CD4-positive, alpha-beta T cell treated with Interferon gamma for 1 hour (primary cell): ENCODE measurements at places on chromosomes 11 and 22.

DNA sequence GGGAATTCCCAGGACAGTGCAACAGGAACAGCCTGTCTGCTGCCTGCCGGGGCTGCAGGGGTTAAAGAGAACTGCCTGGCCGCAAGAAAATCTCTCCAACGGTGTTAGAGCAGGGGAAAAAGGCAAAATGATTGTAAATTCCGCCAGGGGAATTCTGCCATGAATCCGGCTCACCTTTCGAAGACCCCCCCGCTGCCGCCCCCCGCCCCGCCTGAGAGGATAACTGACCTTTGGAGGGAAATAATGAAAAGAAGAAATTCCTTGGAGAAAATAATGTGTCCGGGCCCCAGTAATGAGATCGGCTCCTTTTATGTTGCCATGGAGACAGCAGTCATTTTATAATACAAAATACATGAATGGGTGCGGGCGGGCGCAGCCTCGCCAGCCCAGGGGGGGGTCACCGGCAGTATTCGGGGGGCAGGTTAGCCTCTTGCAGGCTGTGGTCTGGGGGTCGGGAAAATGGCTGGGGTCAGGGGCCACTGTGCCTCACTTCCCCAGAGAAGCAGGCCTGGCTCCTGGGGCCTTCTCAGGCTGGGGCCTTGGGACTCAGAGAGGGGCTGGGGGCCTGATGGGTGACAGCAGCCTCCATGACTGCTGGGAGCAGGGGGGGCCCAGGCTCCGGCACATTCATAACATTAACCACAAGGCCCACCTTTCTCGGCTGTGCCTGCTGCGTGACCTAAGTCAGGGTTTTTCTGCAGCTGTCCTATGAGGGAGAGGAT is 228.1 kb downstream of the MN1 start:
- DNase-seq: no peak

- no peak for DNase-seq
Measured at GRCh38 chr22:31080164-31080847, 812 bp upstream of the SMTN start.

- DNase-seq: no peak
Measured at GRCh38 chr11:36311926-36312595, 16.0 kb downstream of the PRR5L start.

DNA sequence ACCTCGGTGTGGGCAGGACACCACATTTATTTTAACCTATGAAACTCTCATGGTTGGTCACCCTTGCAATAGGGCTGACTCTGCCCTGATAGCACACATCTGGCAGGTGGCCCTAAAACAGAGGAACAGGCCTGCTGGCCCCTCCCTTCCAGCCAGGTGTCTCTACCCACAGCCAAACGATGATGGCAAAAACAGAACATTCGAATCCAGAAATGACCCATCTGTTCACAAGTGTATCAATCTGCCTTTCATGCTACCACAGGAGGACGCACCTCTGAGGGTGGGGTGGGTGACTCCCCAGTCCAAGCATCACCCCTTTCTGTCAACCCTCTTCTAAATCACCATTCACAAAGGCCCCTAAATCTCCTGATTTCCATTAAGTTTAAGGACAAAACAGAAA is 118.1 kb downstream of the ETS1 start:
- peak; percentile 57 for DNase-seq

- no peak for DNase-seq
Measured at GRCh38 chr22:43833286-43834240, 21.5 kb upstream of the EFCAB6 start.

- peak; percentile 62 for DNase-seq
Measured at GRCh38 chr11:2928605-2929530, at the start of gene PHLDA2. TSS of gene PHLDA2 (minus strand) at chr11:2929420. CDS start at chr11:2929364, 56 bp downstream.

GRCh38 chr22:43750751-43751150 is 61.4 kb downstream of the EFCAB6 start:
- no peak for DNase-seq

GRCh38 chr11:79472819-79473529 is 32.1 kb upstream of the TENM4 start:
- DNase-seq: no peak

- DNase-seq: no peak
Measured at GRCh38 chr11:96075532-96075959, 151.6 kb upstream of the MTMR2 start.

GRCh38 chr11:47061429-47062178 is 115.1 kb downstream of the ARFGAP2 start:
- no peak for DNase-seq

GRCh38 chr11:24163146-24163545 is 333.7 kb upstream of the LUZP2 start:
- DNase-seq: no peak

DNA sequence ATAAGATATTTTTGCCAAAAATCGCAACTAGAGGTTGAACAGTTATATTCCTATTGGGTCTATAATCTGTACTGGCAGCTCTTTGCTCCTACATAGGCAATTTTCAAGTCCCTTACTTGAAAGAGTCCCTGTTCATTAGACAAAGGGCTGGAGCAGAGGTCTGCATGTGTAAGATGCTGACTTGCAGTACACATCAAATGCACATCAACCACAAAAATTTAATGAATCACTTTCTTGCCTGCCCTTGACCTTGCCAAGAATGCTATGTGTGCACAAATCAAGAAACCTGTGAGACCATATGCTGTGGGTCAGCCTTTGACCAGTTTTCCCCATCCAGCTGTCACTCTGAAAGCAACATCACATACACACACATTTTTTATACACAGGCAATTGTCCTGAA is 661.5 kb downstream of the LRRC4C start:
- no peak for DNase-seq

DNA sequence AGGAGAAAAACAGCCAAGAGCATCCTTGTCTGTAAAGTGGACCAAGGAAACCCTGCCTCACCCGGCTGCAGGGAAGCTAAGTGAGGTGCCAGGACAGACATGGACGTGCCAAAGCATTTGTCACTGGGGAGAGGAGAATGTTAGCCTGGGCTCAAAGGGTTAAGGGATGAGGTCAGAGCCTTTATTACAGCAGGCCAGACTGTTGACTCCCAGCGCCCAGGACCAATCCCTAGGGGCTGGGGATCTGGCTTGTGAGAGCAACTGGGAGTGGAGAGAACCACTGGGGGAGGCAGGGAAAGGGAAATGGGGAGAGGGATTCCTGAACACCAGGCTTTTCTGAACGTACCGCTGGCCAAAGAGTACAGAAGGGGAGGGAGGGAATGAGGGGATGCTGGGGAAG is 2.6 kb downstream of the CHRM1 start:
- DNase-seq: no peak

DNA sequence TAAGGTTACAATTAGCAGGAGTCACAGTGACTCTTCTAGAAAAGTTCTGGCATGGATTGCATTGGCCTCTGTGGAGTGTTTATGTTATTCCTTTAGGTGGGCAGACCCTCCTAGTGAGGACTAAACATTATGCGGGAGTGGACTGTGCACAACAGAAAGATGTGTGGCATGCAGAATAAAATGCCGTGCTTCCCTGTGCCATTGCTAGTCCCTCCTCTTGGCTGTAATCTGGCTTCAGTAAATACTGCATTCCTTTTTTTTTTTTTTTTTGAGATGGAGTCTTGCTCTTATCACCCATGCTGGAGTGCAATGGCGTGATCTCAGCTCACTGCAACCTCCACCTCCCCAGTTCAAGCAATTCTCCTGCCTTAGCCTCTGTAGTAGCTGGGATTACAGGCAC is 45.0 kb downstream of the SLC5A1 start:
- DNase-seq: no peak

GRCh38 chr11:104995001-104995408 is 26.6 kb upstream of the CASP4 start:
- DNase-seq: no peak

DNA sequence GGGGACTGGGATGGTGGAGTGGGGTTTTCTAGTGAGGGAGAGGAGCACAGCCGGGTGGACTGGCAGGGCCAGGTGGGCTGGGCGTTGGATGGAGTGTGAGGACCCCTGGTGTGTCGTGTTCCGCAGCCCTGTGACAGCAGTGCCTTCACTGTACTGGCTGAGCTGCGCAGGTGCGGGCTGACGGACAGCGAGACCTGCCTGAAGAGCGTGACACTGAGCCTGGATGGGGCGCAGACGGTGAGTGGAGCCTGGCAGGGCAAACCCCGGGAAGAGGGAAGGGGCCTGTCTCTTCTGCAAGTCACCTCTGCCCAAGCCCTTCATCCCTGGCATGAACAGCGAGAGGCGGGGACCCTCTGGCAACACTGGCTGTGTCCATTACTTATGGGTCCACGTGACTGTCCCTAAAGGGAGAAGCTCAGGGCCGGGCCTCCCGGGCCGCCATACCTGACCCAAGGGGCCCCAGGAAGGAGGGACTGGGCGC is 10.0 kb downstream of the MUC5AC start:
- no peak for DNase-seq

DNA sequence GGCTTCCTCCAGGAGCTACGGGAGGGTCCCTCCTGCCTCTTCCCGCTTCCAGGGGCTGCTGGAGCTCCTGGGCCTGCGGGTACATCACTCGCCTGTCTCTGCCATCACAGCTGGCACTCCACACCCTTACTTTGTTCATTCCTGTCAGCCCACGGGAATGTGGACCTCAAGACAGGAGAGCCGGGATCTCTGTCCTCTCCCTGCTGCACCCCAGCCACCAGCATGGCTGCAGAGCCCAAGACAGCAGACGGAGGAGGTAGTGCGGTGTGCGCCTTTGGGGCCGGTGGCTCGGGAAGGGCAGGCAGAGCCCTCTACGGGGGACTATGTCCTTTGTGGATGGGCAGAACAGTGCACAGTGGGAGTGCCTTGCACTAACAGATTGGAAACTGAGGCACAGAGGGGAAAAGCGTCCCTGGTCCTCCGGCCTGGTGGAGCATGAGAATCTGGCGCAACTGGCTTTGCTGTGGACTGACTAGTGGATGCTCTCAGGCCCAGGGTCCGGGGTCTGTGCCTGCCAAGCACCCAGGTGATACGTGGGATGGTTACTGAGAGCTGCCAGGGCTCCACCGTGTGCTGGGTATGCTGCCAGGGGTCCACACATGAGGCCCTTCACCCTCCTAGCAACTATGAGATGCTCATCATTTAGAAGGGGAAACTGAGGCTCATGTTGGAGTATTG is 47.3 kb downstream of the IGF2 start:
- no peak for DNase-seq

DNA sequence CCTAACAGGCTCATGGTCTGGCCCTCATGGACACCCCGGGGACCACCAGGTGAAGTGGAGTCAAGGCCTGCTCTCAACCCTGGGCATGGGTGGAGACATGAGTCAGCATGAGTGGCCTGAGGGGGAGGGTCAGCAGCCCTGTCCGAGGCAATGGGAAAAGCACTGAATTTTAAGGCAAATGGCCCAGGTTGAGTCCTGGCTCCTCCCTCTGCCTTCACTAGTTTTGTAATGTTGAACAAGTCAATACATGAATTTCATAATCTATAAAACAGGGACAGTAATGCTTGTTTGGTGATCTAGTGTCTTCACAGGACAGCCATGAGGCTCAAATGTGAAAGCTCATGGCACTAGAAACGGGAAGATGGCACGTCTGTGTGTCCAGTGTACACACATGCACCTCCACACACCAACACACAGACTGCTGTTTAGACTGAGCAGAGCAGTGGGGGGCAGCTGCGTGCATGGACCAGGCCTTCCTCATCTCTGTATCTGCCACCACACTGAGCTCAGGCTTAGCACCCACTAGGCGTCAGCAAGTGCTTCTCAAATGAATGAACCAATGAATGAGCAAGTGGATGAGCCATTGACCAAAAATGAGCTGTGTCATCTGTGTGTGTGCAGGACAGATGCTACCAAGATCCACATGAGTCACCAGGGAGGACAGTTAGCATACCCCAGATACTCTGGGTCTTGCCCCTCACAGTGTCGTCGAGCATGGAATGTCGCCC is 63.4 kb downstream of the NRXN2 start:
- peak; percentile 31 for DNase-seq

DNA sequence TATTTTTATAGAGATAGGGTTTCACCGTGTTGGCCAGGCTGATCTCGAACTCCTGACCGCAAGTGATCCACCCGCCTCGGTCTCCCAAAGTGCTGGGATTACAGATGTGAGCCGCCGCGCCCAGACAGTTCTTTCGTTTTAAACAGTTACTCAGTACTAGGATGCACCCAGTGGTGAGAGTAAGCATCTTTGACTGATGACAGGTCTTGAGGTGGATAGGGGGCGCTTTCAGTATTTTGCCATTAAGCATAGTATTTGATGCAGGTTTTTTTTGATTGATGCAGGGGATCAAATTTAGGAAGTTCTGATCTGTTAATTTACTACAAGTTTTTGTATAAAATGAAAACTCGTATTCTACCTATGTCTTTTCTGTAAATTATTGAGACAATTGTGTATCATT is 13.2 kb upstream of the TRIM34 start:
- DNase-seq: no peak

DNA sequence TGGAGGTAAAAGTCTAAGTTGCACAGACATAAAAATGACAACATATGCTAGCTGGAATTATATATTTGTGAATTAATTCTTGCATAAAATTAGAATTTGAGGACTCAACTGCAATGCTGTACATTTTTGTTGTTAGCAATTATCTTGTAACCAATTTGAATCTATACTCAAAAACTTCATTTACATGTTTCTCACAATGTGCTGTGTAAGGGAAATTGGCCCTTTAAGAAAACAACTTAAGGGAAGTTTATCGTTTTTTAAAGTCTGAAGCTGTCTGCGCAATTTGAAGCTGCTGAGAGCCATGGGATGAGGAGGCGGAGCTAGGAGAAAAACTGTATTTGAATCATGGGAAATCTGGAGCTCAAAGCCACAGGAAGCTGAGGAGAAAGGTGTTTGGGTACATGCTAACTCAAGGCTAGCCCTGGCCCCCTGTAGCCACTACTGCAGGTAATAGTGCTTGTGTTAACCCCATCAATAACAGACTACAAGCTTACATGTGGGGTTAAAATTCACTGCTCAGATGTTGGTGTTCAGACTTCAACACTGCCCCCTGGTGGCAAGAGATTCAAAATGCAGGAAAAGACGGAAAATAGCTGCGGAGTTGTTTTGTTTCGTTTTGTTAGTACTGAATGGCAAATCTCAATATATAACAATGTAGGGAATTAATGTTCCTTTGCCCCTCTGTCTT is 126.1 kb downstream of the BRD1 start:
- DNase-seq: no peak

- DNase-seq: no peak
Measured at GRCh38 chr11:17813391-17814059, 78.9 kb downstream of the KCNC1 start.
